ENCODE measurements at places on chromosomes 16 and 17.
A peak's percentile ranks its signal among the peaks of the same experiment; 100 is the strongest.

GRCh38 chr17:74361230-74362068 is at the start of gene BTBD17:
Gene BTBD17 (minus strand): TSS chr17:74361868. CDS start chr17:74361819, 49 bp downstream.
- DNase-seq: peak; percentile 90

GRCh38 chr16:62970851-62971250 is 934.6 kb upstream of the CDH8 start:
- no peak for DNase-seq

GRCh38 chr16:23570992-23571632 is 13.6 kb downstream of the UBFD1 start:
- no peak for DNase-seq

DNA sequence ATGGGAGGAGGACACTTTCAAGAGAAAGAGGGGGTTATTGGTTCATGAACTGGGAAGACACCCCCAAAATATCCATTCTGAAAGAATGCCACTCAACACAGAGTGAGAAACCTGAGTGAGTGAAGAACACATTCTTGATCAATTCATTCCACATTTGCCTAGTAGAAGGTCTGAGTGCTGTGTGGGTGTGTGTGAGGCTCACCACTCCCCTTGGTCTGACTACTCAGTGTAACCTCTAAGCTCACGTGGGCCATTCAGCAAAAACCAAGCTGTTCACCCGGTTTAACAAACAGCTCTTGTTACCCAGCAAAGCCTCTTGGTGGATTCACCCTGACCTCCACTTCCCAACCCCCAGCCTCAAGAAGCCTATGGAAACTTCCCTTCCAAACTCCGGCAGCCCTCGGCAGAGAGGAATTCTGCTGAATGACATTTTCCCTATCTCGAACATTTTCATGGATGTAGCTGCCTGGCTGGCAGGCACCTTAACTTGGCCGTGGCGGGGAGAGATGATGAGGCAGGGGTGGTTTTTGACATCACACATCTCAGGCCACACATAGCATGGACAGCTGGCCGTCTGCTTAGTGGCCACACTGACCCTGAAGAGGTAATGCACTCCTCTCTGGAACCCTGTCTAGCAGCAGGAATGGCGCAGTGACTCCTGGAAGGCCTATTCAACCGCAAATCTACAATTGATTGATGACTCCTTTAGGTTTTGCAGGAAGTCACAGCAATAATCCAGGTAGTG is 11.6 kb downstream of the ST6GALNAC1 start:
- no peak for DNase-seq

DNA sequence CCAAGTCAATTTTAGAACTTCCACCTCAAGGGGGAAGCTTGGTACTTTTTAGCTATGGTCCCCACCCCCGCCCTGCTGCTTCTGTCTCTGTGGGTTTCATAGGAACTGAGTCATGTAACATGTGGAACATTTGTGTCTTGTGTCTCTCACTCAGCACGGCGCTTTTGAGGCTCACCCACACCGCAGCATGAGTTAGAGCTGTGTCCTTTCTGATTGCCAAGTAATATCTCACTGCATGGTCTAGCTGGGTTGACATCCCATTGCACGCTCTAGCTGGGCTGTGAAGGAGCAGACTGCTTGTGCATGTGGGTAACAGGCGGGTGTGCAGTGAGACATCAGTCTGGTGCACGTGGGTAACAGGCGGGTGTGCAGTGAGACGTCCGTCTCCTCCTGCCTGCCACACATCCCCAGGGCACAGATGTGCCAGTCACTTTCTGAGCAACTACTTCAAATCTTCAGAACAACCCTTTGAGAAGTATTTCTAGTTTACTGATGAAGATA is 26.4 kb upstream of the SLC7A5 start:
- no peak for DNase-seq

DNA sequence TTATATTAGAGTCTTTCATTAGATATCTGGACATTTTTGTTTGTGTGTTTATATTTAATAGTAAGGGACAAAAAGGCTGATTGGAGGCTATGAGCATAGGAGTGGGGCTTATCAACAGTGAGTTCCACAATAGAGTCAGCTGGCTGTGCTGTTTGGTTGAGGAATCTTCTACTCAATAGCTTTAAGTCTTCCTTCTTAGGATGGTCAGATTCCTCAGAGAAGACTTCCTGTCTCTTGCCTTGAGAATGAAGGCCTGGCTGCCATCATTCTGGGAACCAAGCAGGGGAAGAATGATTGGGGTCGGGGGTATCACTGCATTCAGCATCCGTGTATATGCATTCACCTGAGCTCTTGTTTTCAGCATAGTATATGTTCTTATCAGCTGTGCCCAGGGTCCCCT is 31.9 kb upstream of the ABCC11 start:
- DNase-seq: no peak

- no peak for DNase-seq
Observed at GRCh38 chr17:68498479-68499326, 13.5 kb upstream of the PRKAR1A start.

- DNase-seq: no peak
Observed at GRCh38 chr17:74316220-74316619, 9.8 kb upstream of the KIF19 start.

DNA sequence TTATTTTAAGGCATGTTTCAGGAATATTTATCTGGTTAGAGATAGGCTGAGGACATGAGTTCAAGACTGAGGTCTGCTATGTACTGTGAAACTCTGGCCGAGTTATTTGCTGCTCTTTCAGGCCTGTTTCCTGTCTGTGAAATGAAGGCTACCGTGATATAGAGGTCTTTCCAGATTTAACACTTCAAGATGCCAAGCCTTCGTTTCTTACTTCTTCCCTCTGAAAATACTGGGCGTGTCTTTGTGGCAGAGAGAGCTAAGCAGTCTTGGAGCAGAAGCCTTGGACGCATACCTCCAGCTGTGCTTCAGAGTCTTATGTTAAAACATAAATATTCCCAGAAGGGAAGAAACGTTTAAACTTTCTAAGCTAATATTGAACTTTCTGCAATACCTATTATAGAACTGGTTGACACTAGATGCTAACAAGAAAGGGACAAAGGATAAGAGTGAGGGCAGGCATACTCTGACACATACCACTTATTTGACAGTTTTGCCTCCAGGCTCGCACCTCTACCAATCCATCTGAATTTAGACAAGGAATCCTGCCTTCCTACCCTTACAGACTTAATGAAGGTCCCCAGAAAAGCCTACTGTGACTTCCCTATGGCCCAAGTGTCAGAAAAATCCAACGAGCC is 17.5 kb downstream of the WIPI1 start:
- DNase-seq: no peak

- DNase-seq: no peak
Observed at GRCh38 chr17:74276541-74277009, 2.5 kb downstream of the DNAI2 start.

GRCh38 chr16:85902366-85903155 is 3.6 kb downstream of the IRF8 start:
- DNase-seq: no peak

DNA sequence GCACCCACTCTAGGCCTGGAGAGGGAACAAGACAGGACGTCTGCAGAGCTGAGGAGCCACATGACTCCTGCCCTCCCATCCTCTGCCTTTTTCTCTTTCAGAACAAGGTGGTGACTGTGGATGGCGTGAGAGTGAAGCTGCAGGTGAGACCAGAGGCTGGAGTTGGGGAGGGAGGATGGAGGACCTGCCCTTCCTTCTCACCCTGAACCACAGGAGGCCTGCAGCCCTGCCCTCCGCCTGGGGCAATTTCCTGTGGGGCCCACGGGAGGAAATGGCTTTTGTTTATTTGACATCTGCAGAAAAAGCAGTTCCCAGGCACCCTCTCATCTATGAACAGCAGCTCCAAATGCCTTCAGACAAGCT is 5.1 kb downstream of the RAB37 start:
- DNase-seq: no peak

DNA sequence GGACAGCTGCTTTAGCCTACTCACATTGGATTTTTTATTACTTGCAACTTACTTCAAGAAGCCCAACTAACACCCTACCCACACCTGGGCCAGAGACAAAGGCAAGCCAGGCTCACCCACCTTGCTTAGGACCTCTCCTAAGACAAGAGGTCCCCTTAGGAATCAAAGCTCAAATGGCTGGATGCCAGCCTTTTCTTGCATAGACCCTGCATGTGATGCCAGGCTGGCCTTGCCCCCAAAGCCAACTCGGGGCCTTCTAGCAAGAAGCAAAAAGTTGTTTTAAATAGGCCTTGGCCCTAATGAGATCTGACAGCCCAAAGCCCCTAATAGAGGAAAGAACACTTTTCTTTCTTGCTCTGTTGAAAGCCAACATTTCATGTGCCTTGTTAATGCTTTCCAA is 20.7 kb downstream of the GPRC5B start:
- no peak for DNase-seq

DNA sequence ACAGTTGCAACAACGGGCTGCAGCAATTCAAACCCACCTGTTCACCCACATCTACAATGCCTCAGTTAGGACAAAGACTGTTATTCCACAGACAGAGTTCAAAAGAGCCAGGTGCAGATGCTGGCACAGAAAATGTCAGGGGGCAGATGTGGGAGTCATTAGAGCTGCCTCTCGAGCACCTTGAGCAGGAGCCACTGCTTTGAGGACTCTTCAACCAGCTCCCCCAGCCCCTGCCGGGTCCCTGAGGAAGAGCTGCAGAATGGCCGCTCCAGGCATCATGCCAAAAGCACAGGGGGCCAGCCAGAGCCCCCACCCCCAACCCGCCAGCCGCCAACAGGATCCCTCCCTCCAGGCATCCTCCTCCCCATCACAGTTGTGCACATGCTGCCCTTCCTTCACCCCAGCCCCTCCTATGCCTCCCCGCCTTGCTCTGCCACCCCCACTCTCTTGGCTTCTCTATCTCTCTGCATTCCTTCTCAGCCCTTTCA is 20.8 kb downstream of the C17orf67 start:
- DNase-seq: peak; percentile 81

DNA sequence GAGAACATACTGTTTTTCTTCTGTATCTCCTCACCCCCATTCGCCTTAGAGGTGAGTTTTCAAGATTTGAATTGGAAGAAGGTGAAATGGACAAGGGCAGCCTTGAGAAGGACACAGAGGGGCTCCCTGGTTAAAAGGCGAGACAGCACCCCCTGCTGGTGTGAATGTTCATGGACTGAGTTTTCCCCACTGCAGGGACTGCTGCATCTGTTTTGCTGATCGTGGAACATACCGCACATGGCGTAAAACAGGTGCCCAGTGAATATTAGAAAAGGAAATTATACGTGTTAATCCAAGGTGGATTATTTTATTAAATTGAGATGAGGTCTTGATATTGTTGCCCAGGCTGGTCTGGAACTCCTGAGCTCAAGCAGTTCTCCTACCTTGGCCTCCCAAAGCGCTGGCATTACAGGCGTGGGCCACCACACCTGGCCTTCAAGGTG is 54.5 kb downstream of the NDE1 start:
- DNase-seq: no peak

- DNase-seq: no peak
Observed at GRCh38 chr17:74904687-74905409, 11.4 kb upstream of the FADS6 start.

- no peak for DNase-seq
Observed at GRCh38 chr16:81779536-81780320, 637 bp downstream of the PLCG2 start.

GRCh38 chr17:69501591-69502468 is 87.3 kb downstream of the MAP2K6 start:
- DNase-seq: peak; percentile 79

GRCh38 chr16:4347765-4348509 is 3.2 kb downstream of the PAM16 start:
- DNase-seq: no peak

DNA sequence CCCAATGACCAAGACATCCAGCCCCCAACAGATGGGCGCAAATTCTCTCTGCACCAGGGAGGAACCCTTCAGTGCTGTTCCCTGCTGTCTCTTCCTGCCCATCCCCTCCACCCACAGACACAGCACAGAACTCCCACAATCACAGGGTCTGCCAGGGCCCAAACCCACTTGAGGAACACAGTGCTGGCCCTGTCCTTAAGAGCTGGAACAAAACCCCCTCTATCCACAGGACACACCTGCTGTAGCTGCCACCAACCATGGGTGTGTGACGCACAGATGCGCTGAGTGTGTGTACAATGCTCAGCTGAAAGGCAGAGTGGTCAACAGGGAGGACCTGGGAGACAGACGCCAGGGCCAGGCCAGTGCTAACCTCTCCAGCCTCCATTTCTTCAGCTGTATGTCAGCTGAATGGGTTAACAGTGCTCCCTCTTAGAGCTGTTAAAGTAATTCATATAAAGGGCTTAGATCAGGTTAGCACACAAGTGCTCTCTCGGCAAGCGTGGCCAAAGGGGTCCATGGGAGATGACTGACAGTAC is 62.1 kb downstream of the AMFR start:
- DNase-seq: no peak

DNA sequence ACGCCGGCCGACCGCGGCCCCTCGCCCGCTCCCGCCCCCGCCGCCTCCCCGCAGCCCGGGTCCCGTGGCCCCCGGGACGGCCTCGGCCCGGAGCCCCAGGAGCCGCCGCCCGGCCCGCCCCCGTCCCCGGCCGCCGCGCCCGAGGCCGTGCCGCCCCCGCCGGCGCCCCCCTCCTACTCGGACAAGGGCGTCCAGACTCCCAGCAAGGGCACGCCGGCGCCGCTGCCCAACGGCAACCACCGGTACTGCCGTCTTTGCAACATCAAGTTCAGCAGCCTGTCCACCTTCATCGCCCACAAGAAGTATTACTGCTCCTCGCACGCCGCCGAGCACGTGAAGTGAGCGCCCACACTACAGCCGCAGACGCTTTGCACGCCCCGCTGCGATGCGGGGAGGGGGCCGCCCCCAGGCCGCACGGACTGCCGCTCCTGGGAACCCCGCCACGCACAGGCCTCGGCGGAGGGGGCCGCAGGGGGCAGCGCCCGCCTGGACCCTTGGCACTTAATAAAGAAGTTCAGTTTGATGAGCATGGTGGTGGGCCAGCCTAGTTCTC is 35.5 kb upstream of the ZC3H18 start:
- DNase-seq: no peak

GRCh38 chr16:62035115-62036092 is 834 bp downstream of the CDH8 start:
- no peak for DNase-seq

- no peak for DNase-seq
Observed at GRCh38 chr16:50144211-50144610, 8.9 kb upstream of the TENT4B start.

GRCh38 chr17:333626-334396 is 18.8 kb downstream of the RPH3AL start:
- DNase-seq: no peak

- no peak for DNase-seq
Observed at GRCh38 chr16:11196286-11196828, 59.6 kb downstream of the SOCS1 start.

- no peak for DNase-seq
Observed at GRCh38 chr16:62644030-62644812, 608.0 kb upstream of the CDH8 start.

- DNase-seq: no peak
Observed at GRCh38 chr16:79301051-79301450, 299.5 kb downstream of the MAF start.

GRCh38 chr16:9139965-9140364 is 48.5 kb downstream of the HAPSTR1 start:
- DNase-seq: peak; percentile 45

DNA sequence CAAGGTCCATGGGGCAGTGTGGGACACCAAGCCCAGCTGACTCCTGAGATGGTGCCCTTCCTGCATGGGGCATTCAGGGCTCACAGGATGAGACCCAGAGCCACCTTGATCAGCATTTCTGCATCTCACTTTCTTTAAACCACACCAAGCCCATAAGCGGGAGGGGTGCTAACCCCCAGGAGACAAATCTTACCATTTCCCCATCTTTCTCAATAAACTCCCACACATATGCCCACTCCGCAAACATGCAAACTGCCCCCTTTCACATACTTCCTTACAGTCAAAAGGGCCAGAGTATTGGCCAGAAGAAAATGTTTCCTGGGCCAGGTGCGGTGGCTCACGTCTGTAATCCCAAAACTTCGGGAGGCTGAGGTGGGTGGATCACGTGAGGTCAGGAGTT is 3.7 kb upstream of the SLC39A11 start:
- DNase-seq: no peak

- DNase-seq: no peak
Observed at GRCh38 chr16:17404941-17405689, 65.6 kb downstream of the XYLT1 start.
